ENCODE measurements at places on chromosomes 4 and X.

DNA sequence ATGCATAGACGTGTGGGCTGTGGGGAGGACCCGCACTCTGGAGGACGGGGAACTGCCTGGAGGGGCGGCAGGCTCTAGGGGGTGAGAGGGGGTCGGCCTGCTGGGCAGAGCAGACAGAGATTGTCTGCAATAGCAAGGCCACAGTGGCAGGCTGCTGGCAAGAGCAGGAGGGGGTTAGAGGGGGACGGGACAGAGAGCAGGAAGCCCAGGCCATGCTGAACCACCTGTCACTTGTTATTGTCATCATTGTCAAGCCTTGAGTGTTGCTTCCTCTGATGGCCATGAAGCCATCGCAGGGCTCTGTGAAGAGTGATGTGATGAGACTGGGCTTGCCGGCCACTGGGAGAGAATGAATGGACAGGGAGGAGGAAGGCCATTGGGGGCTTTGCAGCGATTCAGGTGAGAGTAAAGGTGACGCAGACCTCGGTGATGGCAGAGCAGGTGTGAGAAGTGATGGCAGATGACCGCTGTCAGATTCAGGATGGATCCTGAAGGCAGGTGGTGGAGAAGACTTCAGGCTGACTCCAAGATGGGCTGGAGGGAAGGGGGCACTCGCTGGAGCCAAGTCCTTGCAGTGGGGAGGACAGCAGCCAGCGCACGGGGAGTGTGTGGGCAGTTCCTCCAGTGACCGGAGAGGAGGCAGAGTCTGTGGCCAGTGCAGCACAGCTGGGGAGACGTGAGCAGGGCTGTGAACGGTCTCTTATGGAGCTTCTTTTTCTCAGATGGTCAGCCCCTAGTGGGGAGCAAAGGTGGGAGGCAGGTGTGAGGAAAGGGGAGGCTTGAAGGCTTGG is 43.6 kb downstream of the HTT-AS start:
- DNase-seq: no peak

DNA sequence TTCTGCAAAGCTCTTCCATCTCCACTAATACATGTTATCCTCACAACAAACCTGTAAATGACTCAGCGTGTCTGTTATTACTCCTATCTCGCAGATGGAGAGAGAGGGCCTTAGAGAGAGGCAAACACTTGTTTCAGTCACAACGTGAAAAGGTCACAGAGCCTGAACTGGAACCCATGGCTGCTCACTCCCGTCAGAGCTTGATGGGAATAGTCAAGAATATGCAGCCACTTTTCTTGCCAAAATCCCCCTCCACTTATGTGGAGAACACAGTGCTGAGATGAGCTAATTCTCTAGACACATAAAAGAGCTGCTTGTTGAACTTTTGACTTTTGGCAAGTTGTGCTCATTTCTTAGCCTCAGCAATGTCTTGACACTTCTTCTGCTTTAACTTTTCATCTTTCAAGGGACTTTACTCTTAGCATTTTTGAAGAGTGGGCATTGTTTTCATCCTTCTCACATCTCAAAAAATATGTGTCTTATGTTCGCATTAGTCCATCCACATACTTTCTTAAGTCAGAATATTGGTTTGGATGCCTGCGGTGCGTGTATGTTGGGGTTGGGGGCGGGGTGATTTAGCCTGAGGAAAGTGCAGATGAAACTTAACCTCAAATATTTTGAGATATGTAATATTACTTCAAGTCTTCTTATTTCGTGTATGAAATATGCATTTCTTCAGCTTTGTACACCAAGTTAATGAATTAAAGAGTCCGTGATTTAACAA is 69.2 kb downstream of the SYNPO2 start:
- DNase-seq: no peak

GRCh38 chrX:20523626-20524312 is 257.1 kb upstream of the RPS6KA3 start:
- DNase-seq: no peak

GRCh38 chr4:38101563-38101962 is 141.4 kb downstream of the PTTG2 start:
- no peak for DNase-seq

- DNase-seq: no peak
Observed at GRCh38 chrX:134948333-134949241, 42.2 kb upstream of the SMIM10 start.

DNA sequence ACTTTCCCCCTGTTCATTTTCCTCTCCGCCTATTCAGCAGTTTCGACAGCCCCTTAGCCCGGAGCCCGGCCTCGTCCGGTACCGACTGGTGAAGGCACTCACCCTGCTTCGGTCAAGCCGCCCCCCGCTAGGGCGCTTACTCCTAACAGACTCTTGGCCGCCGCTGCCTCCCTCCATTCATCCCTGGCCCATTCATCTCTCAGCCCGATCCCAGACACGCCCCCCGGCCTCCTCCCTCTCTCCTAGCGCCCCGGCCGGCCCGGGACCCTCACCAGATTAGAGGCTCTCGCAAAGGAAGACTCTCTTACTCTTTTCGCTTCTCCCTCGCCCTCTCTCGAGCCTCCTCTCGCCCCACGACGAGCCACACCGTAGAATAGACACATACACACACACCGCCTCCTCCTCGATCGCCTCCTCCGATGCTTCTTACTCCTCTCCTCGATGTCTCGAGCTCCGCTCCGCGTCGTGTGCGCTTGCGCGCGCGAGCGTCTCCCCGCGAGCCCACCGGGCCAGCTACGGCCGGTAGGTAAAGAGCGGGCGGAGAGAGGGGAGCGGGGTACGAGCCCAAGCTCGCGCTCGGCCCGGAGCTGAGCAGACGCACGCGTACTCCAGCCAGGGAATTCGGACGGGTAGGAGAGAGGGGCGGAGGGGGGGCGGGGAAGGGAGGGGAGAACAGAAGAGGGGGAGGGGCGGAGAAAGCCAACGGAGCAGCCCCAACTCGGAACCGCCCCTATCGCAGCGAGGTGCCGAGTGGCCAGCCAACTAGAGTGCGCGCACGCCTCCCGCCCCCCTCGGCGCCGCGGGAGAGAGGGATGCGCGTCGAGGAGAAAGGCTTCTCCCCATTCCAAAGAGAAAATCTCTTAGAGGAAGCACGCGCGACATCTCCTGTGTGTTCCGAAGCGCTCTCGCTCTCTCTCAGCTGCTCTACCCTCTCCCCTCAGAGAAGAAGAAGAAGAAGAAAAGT is at the start of gene WNK3:
Gene WNK3, minus strand, starts transcription at position 633 of the 964 bp plus-strand sequence.
- no peak for DNase-seq

GRCh38 chr4:129109965-129110824 is 14.2 kb downstream of the C4orf33 start:
- DNase-seq: no peak

DNA sequence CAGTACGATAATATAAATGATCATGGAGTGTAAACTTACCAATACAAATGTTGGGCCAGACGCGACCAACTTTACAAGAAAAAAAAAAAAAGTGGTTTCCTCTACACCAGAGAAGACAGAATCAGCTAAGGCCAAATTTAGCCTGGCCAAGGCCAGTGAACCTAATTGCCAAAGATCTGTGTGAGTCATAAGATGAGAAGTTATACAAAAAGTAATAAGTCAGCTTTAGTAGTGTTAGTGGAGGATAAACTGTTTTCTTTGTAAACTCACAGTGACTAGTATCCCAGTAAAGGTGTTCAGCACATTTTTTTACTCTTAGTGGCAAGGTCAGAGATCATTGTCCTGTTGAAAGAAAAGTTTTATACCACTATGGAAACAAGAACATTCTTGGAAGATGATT is 531.4 kb upstream of the TECRL start:
- DNase-seq: no peak

GRCh38 chrX:151515237-151515636 is 48.2 kb upstream of the PASD1 start:
- DNase-seq: no peak

GRCh38 chr4:95250544-95251137 is 298.1 kb downstream of the UNC5C start:
- no peak for DNase-seq

- DNase-seq: no peak
Observed at GRCh38 chr4:27398631-27399310, 538.1 kb downstream of the STIM2 start.

All from GM12878 (cell line).